ENCODE measurements at places on chromosomes 3 and 15. TPM values are rescaled to one million over a fixed set of nuclear protein-coding genes. Genes with fewer than 3 reads are reported as not detected.

DNA sequence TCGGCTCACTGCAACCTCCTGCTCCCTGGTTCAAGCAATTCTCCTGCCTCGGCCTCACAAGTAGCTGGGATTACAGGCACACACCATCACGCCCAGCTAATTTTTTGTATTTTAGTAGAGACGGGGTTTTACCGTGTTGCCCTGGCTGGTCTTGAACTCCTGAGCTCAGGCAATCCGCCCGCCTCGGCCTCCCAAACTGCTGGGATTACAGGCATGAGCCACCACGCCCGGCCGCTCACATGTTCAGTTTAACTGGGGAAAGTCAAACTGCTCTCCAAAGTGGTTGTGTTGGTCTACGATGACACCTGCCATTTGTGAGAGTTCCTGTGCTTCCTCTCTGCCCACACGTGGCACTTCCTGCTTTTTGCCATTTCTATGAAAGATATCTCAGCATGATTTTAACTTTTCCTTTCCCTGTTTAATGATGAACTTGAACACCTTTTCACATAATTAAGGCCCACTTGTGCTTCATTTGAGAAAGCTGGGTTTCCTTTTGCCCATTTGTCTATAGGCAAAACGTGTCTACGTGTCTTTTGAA, 877 bp upstream of the GP5 start:
- DNase-seq = no peak

- no peak for DNase-seq
These were observed 93.6 kb downstream of the PLCL2 start for GRCh38 chr3:16978234-16978920.

GRCh38 chr3:110495201-110495927, 576.3 kb upstream of the NECTIN3 start:
- no peak for DNase-seq

GRCh38 chr3:10366651-10367101, 45.8 kb upstream of the SEC13 start:
- DNase-seq = peak; percentile 95

DNA sequence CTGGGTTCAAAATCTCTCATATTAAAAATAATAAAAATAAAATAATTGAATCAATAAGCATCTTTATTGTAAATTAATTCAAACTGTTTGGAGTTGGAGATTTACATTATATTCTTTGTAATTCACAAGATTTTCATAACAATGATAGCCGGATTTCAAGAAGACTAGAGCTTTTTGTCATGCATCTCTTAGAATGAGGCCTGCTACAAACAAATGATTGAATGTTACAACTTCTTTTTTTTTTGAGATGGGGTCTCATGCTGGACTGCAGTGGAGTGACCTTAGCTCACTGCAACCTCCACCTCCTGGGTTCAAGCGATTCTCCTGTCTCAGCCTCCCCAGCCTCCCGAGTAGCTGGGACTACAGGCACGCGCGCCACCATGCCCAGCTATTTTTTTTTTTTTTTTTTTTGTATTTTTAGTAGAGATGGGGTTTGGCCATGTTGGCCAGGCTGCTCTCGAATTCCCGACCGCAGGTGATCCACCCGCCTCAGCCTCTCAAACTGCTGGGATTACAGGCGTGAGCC, 3.5 kb downstream of the SLTM start:
- DNase-seq = no peak

- no peak for DNase-seq
These were observed 12.0 kb downstream of the SPPL2A start for GRCh38 chr15:50753463-50753862.

GRCh38 chr15:56628893-56629532, 104.3 kb downstream of the ZNF280D start:
- no peak for DNase-seq

DNA sequence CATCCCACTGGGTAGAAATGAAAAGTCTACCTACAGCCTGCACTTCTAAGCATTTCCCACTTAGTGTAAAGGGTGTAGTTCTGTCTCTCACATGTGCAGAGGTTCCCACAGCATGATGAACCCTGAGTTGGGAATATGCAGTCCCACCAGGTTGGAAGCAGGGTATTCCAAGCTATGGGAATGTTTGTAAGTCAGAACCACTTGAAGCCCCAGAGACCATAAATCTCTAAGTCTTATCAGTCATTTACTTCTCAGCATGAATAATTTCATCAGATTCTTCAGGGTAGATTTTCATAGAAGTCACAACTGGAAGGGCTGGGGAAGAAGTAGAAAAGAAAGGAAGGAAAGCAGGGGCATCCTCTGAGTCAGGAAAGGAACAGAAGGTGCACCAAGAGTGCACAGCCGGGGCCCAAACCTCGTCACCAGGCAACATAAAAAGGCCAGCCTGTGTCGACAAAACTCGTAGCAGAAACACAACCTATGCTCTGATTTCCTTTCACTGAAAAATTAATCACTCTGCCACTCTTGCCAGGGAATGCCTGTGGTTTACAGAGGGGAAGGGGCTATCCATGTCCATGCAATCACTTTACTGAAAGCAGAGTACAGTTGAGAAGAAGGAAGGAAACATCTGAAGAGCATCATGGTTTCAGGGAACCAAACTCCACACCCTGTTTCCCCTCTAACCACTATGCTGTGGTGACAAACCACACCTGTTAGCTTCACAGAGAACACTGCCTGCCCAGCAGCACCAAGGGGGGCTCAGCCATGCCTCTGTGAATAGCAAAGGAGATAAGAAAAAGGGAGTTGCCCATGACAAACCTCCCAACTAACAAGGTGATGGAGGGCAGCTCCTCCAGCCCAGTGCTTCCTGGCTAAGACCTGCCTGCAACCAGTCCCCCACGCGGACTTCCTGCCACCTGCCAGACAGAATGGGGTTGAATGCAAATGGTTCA, 40.5 kb downstream of the SH3BP5 start:
- DNase-seq = no peak

GRCh38 chr3:45225465-45226205, 452 bp downstream of the TMEM158 start:
- DNase-seq = no peak

The GXYLT2 gene
- total RNA-seq = 1.8 TPM

DNA sequence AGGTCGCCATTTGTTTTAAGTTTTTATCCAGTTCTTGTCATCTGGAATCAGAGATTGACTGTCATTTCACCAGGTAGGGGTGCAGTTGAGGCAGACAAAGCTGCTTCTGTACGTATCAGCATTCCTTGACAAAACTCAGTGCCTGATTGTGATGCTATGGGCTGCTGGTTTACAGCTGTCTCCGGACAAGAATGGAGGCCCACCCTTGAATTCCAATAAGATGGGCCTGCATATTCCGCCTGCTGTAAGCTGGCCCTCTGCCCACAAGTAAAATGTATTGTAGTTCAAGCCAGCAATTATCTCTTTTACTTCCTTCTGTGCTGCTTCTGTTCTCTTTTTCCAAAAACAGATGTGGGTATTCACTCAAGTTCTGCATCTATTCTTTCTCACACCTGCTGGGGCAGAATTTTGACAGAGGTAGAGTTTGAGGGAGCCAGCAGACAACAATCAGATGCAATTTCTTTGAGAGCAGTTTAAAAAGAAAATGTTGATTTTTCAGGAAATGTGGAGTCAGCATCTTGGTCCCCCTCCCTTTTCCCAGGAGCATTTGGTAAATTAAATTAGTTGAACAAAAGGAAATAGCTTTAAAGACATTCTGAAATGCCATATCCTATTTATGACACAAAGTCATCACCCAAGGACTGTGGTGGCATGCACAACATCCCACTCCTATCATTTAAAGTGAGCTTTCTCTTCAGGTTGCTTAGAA, 53.5 kb downstream of the IQCH start:
- DNase-seq = no peak

- peak; percentile 64 for DNase-seq
These were observed 16.9 kb upstream of the SEMA4B start for GRCh38 chr15:90184119-90184785.

The COL8A1 gene
- 211 TPM for total RNA-seq

The RBPMS2 gene
- total RNA-seq = not detected

DNA sequence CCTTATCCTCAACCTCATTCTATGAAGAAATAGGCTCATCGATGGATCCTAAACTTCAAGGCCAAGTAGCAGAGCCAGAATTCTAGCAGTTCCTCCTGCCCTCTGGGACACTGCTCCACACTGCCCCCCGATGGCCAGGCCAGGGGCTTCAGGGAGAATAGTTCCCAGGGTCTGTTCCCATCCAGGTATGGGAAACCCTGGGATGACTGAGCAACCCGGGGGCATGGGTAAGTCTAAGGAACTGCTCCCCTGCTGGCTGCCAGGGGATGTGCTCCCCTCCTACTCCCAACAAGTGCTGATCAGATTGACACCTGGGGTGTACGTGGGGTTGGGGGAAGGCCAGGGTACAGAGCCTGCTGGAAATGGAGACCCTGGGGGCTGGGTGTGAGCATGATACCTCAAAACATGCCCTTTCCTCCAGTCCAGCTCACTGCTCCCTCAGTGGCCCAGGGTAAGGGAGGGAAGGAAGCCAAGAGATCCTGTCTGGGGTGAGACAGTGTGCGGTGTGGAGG, 7.6 kb downstream of the ULK3 start:
- DNase-seq = peak; percentile 69

GRCh38 chr3:45936261-45936660, 7.0 kb upstream of the CXCR6 start:
- no peak for DNase-seq

The ARHGEF26 gene
- total RNA-seq = 5.2 TPM

DNA sequence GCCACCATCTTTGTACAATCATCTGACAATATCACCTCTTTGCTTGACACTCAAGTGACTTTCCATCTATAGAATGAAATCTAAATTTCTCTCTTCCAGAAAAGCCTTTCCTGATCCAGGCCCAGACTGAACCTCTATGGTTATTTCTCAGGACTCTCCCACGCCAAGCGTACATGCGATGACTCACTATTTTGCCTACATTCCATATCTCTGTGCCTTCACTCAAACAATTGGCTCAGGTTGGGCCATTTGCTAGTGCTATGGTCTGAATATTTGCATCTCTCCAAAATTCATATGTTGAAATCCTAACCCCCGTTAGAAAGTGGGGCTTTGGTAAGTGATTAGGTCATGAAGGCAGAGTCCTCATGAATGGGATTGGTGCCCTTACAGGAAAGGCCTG, 43.9 kb downstream of the ST3GAL6 start:
- DNase-seq = no peak

The ERICH6 gene
- total RNA-seq = not detected

DNA sequence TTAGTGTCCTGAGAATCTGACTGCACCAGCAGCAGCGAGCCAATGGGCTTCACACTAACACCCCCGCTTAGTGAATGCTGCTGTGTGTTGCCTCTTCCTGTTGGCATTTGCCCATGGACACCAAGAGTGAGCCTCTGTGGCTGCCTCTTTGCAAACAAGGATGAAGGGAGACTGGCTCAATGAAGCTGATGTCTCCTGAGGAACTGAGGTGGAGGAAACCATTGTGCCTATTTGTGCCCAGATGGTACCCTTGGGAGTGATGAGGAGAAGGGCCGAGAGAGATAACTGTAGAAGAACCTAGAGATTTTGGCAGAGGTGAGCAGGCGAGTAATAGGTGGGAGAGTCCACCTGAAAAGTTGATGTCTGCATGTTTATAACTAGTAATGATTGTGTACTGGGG, 51.2 kb downstream of the IL20RB start:
- DNase-seq = no peak

DNA sequence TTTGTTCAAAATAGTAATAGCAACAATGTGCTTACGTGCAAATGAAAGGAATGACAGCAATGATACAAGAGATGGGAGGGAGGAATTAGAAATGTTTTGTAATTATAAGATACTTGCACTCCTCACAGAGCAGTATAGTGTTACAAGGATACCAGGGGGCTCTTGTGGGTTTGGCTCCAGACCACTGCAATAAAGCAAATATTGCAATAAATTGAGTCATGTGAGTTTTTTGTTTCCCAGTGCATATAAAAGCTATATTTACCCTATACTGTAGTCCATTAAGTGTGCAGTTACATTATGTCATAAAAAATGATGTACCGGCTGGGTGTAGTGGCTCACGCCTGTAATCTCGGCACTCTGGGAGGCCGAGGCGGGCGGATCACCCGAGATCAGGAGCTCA, 864.3 kb downstream of the NSUN3 start:
- no peak for DNase-seq

DNA sequence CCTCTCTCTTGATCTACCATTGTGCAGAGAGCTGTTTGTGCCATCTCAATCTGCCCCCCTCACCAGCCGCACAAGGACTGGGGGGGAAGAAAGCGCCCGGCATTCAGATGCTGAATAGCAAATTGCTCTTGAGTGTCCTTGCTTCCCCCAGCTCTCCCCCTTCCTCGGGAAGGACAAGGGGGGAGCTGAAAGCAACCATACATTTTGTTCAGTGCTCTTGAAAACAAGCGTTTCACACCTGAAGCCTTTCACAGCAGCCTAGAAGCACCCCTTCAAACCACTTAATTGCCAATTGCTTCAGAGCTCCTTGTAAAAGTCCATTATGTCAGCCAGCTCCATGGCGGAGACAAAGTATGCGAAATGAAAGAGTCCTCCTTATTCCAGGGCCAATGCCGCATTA, 540.1 kb downstream of the NR2F2 start:
- no peak for DNase-seq

GRCh38 chr3:8539419-8539818, 37.8 kb downstream of the LMCD1 start:
- no peak for DNase-seq

GRCh38 chr3:139264375-139264774, 79.4 kb upstream of the MRPS22 start:
- DNase-seq = no peak

- no peak for DNase-seq
These were observed 11.8 kb upstream of the PLA2G4E start for GRCh38 chr15:42032376-42033213.

The TMIE gene
- total RNA-seq = not detected

DNA sequence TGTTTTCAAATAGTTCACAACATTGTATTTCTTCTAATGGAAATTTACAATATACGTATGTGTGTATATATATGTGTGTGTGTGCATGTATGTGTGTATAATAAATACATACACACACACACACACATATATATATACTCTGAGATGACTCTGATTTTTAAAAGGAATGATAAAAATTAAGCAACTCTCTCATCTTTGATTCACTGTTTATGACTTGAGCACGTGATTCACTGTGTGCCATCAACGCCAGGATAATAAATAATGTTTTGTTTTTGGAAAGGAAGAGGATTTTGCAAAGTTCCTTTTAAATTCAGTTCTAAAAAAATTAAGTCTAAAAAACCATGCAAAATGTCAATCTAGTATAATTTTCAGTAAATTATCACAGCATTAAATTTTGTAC, 132.4 kb downstream of the P3H2 start:
- no peak for DNase-seq

- no peak for DNase-seq
These were observed 222.4 kb downstream of the RYR3 start for GRCh38 chr15:33533197-33533596.

GRCh38 chr3:170631755-170632488, 46.0 kb upstream of the SLC7A14 start:
- no peak for DNase-seq

DNA sequence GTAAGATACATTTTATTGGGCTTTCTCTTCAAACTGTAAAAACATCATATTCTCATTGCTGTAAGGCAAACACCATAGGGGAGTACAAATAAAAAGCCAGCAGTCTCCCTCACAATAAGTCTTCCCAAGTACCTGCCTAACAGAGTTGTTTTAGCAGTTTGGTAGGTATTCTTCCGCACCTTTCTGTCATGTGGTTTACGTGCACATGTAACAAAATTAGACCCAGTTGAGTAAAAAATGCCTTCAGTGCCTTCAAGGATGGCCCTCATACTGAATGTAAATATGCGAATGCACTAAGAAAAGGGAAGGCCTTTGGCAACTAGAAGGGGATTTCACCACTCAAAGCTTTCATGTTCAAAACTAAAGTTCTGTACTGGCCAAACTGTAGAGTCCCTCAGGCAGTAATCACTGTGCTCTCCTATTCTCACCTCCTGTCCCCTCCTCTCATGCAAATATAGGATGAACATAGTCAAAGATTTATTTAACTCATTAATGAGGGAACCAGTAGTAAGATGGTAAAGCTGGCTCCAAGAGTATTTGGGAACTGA, 26.4 kb downstream of the USP3 start:
- no peak for DNase-seq
